Progenitor cell of endocrine pancreas (in vitro differentiated cells): ENCODE measurements at places on chromosomes 12 and 14. TPM values are rescaled to one million over a fixed set of nuclear protein-coding genes. Genes with fewer than 3 reads are reported as not detected.

DNA sequence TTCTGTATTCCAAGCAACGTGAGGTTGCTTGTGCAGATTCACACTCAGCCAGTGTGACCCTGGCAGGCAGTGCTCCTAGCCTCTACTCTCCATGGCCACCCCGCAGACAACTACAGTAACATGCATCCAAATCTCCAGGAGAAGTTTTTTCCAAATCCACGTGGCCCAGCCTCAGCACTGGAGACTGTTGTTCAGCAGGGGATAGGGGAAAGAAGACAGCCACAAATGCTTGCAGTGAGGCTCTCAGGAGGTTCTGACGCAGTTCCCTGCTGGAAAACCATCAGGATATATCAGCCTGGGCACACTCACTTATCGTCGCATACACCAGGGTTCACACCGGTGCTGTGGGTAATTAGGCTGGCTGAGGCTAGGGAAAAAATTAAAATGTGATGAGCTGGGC, 16.2 kb downstream of the IQSEC3 start:
- no peak overlapping the region for H3K4me3 ChIP-seq
- H3K4me1 ChIP-seq = no peaks in the 10 kb centered on the region
- DNase-seq = no peak
- H3K36me3 ChIP-seq = no peaks in the 10 kb centered on the region
- H3K27ac ChIP-seq = no peak overlapping the region

GRCh38 chr12:83471341-83471740, 784.6 kb downstream of the TMTC2 start:
- peaks cover 5% of the 10 kb centered on the region for H3K4me1 ChIP-seq
- no peak for DNase-seq
- no peak overlapping the region for H3K4me3 ChIP-seq
- H3K27me3 ChIP-seq = peaks cover 56% of the 10 kb centered on the region

- H3K36me3 ChIP-seq = peaks cover 2% of the 10 kb centered on the region
- H3K27me3 ChIP-seq = no peaks in the 10 kb centered on the region
- no peak for DNase-seq
Observed at GRCh38 chr12:88693837-88694445, 113.7 kb upstream of the KITLG start.

GRCh38 chr14:58060898-58061297, 91.1 kb downstream of the ARMH4 start:
- H3K4me3 ChIP-seq = no peak overlapping the region
- no peak for DNase-seq

- DNase-seq = no peak
- H3K4me1 ChIP-seq = peaks cover 11% of the 10 kb centered on the region
- no peak overlapping the region for H3K27ac ChIP-seq
- no peak overlapping the region for H3K4me3 ChIP-seq
Observed at GRCh38 chr12:130655010-130655409, 61.1 kb downstream of the RIMBP2 start.

DNA sequence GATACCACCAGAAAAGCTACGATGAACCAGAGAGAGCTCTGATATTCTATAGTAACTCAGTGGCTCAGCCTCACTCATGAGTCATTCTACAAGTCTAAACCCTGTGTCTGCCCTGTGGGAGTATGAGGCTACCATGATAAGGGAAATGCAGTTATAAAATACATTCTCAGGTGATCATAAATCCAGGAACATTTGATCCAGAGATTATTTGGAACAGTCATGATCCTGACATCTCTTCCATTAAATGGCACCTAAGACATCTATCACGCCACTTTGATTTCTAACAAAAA, 202.6 kb upstream of the RASSF8 start:
- H3K4me1 ChIP-seq = peaks cover 23% of the 10 kb centered on the region
- peak overlapping the region; percentile 17 for H3K27ac ChIP-seq
- no peak overlapping the region for H3K4me3 ChIP-seq

Gene PUS7L
- 10.6 and 14.4 TPM in 2 replicates for total RNA-seq

Gene HSPB8
- 37.9 and 38.7 TPM in 2 replicates for total RNA-seq

Gene FLRT2
- total RNA-seq = 312 and 318 TPM in 2 replicates

Gene SLC7A7
- total RNA-seq = 6.7 and 7.7 TPM in 2 replicates

Gene PMEL
- 3.7 and 6.3 TPM in 2 replicates for total RNA-seq

Gene C12orf60
- 2.7 and 3.5 TPM in 2 replicates for total RNA-seq

Gene PTPRO
- 0.24 and 0.69 TPM in 2 replicates for total RNA-seq
